ENCODE measurements at places on chromosomes 3 and 15.

- DNase-seq = no peak
Measured at GRCh38 chr15:33377204-33377603, 66.4 kb downstream of the RYR3 start.

GRCh38 chr3:53581671-53582070, 87.3 kb downstream of the CACNA1D start:
- DNase-seq = no peak

DNA sequence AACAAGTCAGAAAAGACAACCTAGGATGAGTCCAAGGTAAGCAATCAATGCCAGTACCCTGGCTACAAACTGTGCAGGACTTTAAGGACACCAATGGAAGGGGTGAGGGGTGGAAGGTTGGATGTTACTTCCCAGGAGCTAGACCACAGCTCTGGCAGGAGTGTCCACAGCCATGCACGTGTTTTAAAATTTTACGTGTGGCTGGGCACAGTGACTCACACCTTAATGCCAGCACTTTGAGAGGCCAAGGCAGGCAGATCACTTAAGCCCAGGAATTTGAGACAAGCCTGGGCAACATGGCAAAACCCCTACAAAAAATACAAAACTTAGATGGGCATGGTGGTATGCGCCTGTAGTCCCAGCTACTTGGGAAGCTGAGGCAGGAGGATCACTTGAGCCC, 14.7 kb upstream of the HDC start:
- no peak for DNase-seq

- no peak for DNase-seq
Measured at GRCh38 chr3:43266995-43267394, 19.3 kb upstream of the SNRK start.

GRCh38 chr3:54312156-54312899, 190.0 kb downstream of the CACNA2D3 start:
- DNase-seq = no peak

Data from fibroblast of the conjunctiva (primary cell).